ENCODE measurements at places on chromosomes 6 and 20.

DNA sequence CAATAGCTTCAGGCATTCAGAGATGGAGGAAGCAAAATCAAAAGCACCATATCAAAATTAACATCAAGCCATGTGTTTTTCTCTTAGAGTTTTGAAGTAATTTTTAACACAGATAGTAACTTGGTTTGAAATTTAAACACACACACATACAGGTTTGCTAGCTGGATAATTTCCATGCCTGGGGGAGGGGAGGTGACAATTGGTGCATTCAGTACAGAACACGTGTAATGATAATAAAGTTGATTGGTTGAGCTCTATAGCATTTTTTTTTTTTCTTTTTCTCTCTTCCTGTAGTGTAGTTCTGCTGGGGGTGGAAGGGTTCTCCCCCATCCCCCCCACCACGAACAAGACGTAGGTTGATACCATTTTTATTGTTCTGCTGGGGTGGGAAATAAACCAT lies 564.8 kb downstream of the LMBRD1 start:
- no peak for DNase-seq

- peak; percentile 33 for DNase-seq
Observed at GRCh38 chr6:56683882-56684281, 41.2 kb upstream of the DST start.

DNA sequence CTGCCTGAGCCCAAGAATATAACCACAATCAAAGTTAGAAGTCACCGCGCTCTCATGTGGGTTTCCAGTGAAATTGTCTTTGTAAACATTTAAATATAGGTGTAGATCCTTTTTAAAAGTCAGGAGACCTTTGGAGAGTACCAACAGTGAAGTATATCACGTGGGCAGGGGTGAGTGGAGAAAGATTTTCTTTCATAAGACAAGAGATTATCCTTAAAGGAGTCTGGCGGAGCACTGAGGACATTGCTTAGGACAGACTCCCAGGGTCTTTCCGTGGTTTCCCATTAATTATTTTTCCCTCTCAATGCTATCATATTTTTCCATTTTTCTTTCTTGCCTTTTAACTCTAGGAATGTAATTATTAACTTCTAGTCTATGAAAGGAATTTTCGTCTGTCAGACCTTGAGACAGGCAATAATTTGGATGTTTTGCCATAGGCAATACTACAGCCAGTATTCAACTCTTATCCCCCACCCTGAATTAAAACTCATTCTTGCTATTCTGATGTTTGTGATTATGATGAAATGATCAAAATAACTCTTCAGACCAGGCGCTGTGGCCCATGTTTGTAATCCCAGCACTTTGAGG lies 31.4 kb downstream of the DCBLD1 start:
- no peak for DNase-seq

DNA sequence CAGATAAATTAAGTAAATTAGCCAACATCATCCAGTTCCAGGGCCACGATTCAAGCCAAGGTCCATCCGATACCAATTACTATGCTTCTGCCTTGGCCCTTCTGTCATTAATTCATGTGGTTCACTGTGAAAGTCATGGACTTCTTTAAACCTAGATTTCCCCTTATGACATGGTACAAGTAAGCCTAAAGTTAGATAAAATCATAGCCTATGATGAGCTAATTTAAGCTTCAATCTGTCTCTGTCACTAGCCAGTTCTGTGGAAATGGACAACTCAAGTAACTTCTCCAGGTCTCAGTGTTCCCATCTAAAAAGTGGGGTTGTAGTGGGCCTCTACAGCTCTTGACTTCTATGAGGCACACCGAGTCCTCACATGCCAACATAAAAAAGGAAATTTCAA lies 225.5 kb upstream of the MARCKS start:
- no peak for DNase-seq

- no peak for DNase-seq
Observed at GRCh38 chr6:35587167-35587566, 74.5 kb upstream of the TULP1 start.

DNA sequence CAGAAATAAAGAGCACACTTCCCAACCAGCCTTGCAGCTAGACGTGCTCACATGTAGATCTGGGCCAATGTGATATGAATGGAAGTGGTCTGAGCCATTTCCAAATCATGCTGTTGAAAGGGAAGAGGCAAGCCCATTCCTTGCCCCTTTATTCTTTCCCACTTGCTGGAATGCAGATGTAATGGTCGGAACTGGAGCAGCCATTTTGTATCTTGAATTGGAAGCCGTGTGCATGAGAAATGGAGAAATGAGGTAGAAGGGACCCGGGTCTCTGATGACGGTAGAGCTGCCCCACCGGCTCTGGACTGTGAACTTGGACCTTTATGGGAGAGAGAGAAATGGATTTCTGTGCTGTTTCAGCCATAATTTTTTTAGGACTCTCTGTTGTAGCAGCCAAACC lies 54.8 kb upstream of the STX16 start:
- no peak for DNase-seq

DNA sequence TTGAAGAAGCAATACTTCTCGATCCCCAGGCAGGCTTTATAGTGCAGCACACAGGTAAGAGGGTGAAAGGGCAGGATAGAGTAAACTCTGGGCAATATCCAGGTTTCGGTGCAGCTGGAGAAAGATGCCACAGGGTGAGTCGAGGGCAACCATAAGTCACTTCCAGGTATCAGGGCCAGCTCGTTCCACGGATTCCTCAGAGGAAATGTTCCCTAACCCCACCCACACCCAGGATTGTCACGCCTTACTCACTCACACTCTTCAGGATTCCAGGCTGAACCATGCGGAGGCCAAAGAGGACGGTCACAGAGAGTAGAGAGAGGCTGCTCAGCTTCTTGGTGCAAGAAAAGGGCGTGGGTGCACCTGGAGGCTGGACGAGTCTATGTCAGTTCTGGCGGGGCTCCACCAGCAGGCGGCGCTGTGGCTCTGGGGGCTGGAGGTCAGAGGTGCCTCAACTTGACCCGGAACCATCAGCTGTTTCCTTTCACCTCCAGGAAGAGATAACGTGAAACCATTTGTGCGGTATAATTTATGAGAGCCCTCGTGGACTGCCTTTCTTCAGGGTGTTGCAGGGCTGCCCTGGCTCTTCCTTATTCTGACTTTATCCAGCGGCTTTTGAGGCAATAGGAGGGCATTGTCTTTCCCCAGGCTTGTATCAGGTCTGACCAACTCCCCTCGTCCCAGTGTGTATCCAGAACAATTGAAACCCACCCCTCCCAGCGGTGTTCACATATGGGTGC lies 14.5 kb upstream of the WFDC12 start:
- DNase-seq = peak; percentile 7

- DNase-seq = no peak
Observed at GRCh38 chr6:118725944-118726343, 74.6 kb upstream of the CEP85L start.

DNA sequence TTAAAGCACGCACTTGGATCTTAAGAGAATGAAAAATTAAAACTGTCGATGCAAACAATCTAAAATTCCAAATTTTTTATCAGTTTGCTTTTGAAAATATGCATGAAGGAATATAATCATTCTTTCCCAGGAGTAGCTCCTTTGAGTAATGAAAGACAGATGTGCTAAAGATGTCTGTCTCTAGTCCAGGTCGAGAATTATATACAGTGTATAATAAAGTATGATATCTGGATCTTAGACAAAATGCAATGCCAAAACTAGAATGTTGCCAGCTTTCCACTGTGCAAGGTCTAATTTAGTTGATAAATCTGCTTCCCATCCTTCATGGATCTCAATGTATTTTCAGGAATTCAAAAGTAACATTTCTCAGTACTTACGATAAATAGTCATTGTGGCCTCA lies 65.1 kb upstream of the ADGRG6 start:
- DNase-seq = no peak

- no peak for DNase-seq
Observed at GRCh38 chr6:30515106-30515505, 25.8 kb downstream of the HLA-E start.

GRCh38 chr6:43034190-43034525 lies 12.7 kb downstream of the RRP36 start:
- DNase-seq = no peak

Measured in lung microvascular endothelial cell (primary cell).